ENCODE measurements at places on chromosomes 7 and 10.
A peak's percentile ranks its signal among the peaks of the same experiment; 100 is the strongest.

DNA sequence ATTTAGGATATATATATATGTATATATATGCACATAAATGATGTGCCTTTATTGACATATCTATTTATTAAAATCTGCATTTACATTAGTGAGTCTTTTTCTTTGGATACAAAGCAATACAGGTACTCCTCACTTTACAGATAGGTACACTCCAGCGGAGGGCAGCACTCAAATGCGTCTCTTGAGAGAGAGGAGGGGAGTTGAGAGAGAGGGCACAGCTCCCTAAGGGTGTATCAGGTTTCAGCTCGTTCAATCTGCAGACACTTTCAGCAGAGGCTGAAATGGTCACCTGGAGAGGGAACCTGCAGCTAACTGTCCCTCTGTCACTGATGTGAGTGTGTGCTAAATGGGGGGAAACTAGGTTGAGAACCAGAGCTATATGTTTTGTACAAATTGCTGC, 21.5 kb downstream of the C10orf53 start:
- DNase-seq, result no peak

DNA sequence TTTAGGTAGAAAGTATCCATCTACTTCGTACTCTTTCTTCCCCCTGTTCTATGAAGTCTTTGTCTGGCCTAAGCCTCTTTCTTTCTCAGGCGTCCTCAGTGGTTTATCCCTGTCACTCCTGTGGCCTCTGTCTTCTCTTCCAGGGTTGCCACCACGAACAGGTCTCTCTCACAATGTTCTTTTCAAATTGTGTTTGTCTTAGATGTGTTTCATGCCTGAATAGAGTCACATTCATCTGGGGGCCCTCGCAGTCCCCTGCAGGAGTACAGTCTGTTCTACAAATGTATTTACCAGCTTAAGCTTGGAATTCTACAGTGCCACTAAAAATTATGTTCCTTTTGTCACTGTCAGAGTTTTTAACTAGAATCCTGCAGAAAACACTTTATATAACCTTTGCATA, 680.4 kb upstream of the FOXK1 start:
- DNase-seq, result no peak

DNA sequence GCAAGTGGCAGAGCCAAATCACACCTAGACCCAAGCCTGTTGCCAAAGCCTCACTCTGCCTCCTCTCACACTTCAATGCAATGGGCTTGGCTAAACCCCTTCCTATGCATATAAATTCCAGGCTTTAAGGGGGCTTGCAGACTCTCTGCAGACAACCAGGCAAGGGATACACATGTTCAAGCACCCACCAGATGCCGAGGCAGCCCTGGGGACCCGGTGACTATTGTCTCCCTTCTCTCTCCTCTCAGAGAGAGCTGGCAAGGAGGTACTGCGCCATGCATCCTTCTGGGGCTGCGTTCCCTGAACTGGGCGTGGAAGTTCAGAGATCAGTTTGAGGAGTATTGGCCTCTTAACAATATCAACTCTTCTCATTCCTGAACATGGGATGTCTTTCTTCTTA, 131.2 kb downstream of the ARHGAP22 start:
- no peak for DNase-seq

- no peak for DNase-seq
Observed at GRCh38 chr7:80224415-80224814, 89.8 kb downstream of the GNAI1 start.

DNA sequence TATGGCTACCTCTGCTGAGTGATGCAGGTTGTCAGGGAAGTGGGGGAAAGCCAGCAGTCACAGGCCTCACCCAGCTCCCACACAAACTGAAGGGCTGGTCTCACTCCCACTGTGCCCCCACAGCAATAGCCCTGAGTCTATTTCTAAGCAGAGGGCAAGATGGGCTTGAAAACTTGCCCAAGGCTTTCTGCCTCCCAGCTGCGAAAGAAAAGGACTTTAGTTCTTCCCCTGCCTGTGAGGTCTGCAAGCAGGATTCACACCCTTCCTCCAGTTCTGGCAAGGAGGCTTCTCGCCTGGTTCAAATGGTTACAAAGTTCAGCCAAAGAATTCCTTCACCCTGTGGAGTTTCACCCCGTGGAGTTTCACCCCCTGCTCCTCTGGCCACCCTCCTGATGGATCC, 63.3 kb upstream of the PRLHR start:
- DNase-seq, result no peak

DNA sequence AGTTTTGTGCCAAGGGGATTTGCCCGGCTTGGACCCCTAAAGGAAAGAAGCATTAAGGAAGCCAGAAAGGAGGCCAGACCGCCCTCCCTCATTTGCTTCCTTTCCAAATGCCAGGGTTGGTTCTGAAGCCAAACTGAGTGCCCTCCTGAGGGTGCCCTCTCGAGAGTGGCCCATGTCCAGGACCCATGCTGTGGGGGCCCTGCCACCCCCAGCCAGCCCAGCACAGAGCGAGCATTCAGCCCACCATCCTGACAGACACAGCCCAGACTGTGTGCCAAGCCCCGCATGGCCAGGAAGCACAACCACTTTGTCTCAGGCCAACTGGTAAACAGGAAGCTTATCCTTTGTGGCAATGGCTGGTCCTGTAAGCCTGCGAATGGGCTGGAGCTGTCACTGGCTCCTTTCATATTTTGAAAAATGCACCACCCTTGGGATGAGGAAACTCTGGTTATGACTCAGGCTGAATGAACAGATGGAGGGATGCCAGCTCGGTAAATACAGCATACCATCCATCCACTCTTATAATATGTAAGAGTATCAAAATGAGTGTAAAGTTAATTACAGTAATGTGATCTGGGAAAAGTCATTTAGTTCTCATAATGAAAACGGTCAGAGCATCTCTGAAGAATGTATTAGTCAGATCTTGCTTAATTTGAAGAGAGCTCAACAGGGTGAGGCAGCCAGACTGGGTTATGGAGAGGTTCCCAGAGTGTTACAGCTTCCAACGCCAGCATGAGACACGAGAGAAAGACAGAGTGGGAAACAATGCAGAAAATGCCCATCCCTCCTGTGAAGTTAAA, 65.0 kb downstream of the STK17A start:
- DNase-seq, result peak; percentile 97

- DNase-seq, result peak; percentile 84
Observed at GRCh38 chr7:147013825-147014224, 897.2 kb downstream of the CNTNAP2 start.

DNA sequence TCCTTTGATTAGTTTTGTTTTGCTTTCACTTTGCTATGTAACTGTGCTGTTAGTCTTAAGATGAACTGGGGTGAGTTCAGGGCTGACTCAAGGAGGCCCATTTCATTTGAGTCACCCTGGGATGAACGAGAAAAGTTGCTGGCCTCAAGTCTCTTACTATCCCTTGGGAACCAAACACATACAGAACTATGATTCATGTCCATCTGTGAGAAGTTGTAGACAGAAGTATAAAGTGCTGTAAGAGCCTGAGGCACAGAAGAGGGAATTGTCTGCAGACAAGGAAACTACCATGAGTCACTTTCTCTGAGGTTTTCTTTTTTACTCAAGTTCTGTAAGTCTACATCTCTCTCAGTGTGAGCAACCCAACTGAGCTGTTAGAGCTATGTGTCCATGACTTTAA, 179.8 kb upstream of the CSTF2T start:
- peak; percentile 98 for DNase-seq

DNA sequence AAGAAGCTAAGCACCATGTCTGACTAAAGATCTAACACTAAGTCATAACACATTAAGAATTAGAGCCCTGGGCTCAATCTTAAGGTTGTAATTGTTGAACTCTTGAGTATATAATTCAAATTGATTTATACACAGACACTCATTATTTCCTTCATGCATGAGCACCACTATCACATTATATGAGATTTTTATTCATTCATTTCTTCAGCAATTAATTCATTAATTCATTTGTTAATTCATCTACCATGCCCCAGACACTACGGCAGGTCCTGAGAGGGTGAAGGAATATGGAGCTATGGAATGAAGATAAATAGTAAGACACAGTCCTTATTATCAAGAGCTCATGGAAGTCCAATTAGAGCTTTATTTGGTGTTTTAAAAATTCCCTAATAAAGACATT, 41.9 kb downstream of the ETV1 start:
- no peak for DNase-seq

DNA sequence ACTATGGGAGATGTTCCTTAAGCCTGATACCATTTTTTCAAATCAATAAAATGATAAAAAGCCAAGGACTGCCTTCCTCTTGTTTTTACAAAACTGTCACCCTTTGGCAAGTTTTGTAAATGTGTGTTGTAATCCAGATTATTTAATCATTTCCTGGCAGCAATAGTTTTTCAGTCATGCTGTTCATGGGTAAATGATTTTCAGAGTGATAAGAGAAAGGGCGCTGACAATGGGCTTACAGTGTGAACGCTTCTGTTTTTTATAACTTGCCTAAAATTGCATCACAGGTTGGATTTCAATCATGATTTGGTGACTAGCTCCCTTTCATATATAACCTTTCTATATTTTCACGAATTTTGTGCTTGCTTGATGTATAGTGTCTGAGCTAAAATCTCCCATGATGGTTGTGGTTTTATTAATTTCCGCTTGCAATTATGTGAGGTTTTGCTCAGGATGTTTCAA, 19.0 kb upstream of the DMBT1 start:
- peak; percentile 49 for DNase-seq

- DNase-seq, result no peak
Observed at GRCh38 chr10:5550250-5550545, 25.4 kb downstream of the CALML3 start.

- no peak for DNase-seq
Observed at GRCh38 chr7:150831851-150832250, 20.5 kb upstream of the AOC1 start.

- DNase-seq, result peak; percentile 25
Observed at GRCh38 chr7:137774793-137775201, 72.0 kb downstream of the DGKI start.

GRCh38 chr7:154792436-154793055, 210.4 kb downstream of the PAXIP1 start:
- DNase-seq, result no peak

GRCh38 chr7:35734001-35734483, 39.1 kb upstream of the HERPUD2 start:
- no peak for DNase-seq

- DNase-seq, result peak; percentile 83
Observed at GRCh38 chr7:79298145-79298760, 155.2 kb downstream of the MAGI2 start.

DNA sequence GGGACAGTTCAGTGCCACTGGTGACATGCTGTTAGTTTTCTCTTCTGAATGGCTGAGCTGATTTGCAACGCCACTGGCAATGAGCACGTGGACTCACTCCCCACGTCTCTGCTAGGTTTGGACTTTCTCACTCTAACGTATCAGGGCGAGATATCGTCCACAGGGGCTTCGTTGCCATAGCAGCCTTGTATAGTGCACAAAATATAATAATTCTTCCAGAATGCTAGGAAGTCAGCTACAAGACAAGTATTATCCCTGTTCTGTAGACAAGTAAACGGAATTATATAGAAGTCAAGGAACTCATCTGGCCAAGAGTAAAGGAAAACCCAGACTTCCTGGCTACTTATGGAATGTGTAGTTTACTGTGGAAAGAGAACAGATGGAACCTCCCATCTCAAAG, 226.8 kb downstream of the ARHGAP21 start:
- no peak for DNase-seq

DNA sequence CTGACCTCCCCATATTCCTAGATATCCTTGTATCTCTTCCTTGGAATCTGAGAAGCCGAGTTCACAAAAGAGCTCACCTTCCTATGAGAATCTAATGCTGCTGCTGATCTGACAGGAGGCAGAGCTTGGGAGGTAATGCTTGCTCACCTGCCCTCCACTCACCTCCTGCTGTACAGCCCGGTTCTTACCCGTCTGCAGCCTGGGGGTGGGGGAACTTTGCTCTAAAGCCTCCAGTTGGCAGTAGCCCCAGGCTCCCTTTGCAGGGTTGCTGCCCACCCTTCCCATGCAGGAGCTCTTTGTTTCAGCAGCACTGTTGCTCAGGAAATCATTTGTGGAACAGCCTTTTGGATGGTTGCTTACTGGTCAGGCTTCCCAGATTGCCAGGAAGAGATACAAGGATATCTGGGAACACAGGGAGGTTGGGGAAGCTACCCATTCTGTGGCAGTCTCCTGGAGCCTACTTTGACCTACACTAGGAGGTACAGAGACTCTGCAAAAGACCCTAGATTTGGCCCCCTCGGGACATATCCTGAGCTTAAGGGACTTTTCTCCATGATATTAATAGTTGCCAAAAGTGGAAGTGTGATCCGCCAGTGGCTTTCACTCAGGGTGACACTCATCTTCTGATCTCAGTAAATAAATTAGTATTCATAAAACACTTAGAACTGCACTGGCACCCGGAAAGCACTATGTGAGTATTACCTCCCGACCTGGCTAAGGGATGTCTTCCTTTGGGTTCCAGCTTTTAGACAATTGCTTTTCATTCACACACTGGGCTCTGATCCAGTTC, 363.7 kb upstream of the PODXL start:
- no peak for DNase-seq

DNA sequence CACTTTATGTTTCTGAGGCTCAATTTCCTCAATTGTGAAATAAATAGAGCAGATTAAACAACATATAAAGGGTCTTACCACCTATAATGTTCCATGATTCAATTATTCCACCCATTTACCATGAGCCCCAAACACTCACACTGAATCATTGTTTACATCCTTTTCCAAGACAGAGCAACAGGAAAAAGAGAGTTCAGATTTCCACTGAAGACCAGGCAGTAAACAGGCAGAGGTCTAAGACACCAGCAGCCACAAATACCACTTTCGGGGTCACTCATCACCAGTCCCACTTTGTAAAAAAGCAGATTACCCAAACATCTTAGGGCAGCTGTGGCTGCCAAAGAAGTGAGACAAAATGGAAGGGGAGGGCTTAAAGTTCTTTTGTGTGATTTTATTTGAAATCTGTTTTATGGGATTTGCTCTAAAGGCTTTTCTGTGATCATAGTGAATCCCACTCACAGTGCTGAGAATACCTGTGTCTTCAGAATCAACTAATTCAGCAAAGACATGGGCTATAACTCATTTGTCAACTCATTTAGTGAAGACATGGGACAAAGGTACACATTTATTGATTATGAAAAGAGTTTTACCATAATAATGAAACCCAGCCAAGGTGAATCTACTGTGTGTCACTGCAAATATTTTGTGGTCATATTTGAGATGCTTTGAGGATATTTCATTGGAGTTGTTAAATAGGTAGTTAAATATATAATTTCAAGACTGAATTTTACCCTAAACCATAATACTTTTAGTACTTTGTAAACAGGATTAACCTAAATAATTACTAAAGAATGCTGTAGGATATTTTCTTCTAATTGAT, 24.8 kb upstream of the DLD start:
- DNase-seq, result no peak

Measured in fibroblast of pulmonary artery (primary cell).